Naive thymus-derived CD4-positive, alpha-beta T cell (primary cell): ENCODE measurements at places on chromosomes 12 and 14. TPM values are rescaled to one million over a fixed set of nuclear protein-coding genes. Genes with fewer than 3 reads are reported as not detected.
A peak's percentile ranks its signal among the peaks of the same experiment; 100 is the strongest.

DNA sequence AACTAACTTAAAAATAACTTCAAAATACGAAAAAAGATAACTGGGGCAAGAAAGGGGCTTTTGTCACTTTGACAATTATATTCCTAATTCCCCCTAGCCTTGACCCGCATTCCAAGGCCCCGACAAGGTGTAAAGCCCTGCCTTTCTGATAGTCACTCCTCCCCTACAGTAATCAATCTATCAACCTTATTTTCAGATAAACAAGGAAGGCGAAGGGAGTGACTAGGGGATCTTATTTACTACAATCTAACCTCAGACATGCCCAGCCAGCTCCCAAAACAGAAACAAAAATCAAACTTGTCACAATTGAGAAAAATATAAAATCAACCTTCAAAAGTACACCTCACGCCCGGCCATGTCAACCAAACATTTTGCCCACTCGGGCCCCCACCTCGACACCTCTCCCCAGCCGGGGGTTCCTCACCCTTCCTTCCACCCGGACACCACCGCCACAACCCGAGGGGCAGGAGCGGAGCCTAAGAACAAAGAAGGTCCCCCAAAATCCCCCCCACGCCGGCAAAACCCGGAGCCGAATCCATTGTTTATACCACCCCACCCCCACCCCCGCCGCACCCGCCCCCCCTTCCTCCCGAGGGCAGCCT lies 562 bp downstream of the ZFYVE1 start:
- no peak for DNase-seq
- no peaks in the 10 kb centered on the region for H3K27me3 ChIP-seq
- H3K4me3 ChIP-seq = peak overlapping the region; percentile 74
- no peaks in the 10 kb centered on the region for H3K36me3 ChIP-seq
- peak overlapping the region; percentile 74 for H3K27ac ChIP-seq
- peaks cover 14% of the 10 kb centered on the region for H3K4me1 ChIP-seq

DNA sequence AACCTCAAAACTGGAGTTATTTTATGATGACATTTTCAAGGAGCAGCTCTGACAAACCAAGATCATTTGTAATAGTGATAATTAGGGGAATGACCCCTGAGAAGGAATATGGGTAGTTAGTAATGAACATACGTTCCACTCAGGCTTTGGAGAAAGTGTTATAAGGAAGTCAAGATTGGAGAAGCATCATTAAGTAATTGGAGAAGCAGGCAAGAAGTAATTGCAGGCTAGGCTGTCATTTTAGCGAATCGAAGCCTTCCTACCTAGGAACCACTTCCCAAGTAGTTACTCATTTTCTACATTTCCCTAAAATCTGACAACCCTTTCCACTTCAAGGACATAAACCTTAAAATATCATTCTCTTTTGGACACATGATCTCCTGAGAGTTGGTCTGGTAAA lies 1.2 kb downstream of the EDDM3B start:
- no peaks in the 10 kb centered on the region for H3K4me1 ChIP-seq
- DNase-seq = no peak
- H3K4me3 ChIP-seq = no peak overlapping the region
- no peak overlapping the region for H3K27ac ChIP-seq
- no peaks in the 10 kb centered on the region for H3K36me3 ChIP-seq

DNA sequence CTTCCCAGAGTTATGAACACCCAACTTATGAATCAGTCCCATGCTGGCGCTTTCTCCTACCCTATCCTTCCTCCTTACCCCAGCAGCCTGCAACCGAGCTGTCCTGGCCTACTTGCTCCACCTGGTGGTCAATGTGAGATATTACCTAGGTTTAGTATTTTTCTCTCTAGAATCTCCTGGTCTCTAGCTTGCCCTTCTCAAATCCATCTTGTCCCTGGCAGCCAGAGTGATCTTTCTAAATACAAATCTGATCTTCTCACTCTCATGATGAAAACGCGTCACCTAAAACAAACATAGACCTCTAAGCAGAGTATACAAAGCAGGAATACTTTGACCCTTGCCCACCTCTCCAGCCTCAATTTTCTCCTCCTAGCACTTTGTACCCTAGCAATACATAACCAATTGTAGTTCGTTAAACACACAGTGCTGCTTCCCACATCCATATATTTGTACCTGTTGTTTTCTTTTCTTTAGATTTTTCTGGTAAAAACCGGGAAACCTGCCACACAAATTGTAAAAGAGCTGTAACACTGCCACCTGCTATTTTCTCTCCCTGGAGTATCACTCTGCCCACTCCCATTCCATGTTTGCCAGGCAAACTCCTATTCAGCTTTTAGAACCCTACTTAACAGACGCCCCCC lies 20.0 kb upstream of the TCP11L2 start:
- DNase-seq = peak; percentile 36
- H3K4me1 ChIP-seq = no peaks in the 10 kb centered on the region
- H3K27ac ChIP-seq = no peak overlapping the region
- no peaks in the 10 kb centered on the region for H3K36me3 ChIP-seq
- no peak overlapping the region for H3K4me3 ChIP-seq

DNA sequence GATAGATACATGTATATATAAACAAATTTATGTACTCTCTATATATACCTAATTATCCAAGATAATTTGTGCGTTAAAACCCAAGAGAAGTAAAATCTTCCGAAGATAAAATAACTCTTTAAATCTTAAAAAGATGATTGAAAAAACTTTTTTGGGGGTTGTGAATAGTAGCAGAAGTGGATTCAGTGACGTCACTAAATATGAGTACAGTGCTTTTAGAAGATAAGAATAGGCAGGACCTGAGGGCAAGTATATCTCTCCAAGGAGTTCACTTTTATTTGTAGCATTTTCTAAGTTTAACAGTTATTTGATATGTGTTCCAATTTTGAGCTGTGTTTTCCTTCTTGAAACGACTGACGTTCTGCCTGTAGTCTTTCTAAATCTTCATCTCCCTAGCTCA lies 319.8 kb downstream of the PPFIA2 start:
- no peak overlapping the region for H3K4me3 ChIP-seq
- no peaks in the 10 kb centered on the region for H3K36me3 ChIP-seq
- H3K4me1 ChIP-seq = no peaks in the 10 kb centered on the region
- no peaks in the 10 kb centered on the region for H3K27me3 ChIP-seq
- H3K27ac ChIP-seq = no peak overlapping the region

DNA sequence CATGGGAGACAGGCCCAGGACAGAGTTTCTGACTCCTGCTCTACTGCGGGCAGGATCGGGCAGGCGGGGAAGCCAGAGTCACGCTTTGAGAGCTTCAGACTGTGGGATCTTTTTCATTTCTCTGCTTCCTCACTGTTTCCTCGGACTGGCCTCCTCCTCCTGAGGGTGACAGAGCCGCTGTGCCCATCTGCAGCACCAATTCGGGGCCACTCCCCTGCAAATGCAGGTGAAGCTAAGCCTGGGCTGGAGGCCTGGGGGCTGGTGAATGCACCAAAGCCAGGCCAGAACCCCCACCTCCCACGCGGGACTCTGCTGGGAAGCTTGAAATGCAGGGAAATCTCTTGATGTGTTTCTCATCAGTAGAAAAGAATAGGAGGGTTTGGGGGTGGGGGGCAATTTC lies 77.5 kb downstream of the FOXN3 start:
- no peak for DNase-seq
- H3K27ac ChIP-seq = no peak overlapping the region
- no peaks in the 10 kb centered on the region for H3K27me3 ChIP-seq
- no peak overlapping the region for H3K4me3 ChIP-seq
- H3K36me3 ChIP-seq = no peaks in the 10 kb centered on the region

GRCh38 chr12:101539148-101539547 lies 55.6 kb upstream of the MYBPC1 start:
- DNase-seq = no peak
- H3K27me3 ChIP-seq = no peaks in the 10 kb centered on the region
- no peak overlapping the region for H3K4me3 ChIP-seq
- H3K36me3 ChIP-seq = no peaks in the 10 kb centered on the region
- no peaks in the 10 kb centered on the region for H3K4me1 ChIP-seq
- H3K27ac ChIP-seq = no peak overlapping the region

- no peaks in the 10 kb centered on the region for H3K36me3 ChIP-seq
- H3K4me3 ChIP-seq = no peak overlapping the region
- DNase-seq = no peak
- no peaks in the 10 kb centered on the region for H3K27me3 ChIP-seq
- no peak overlapping the region for H3K27ac ChIP-seq
Measured at GRCh38 chr12:93636708-93637107, 40.5 kb upstream of the CRADD start.

DNA sequence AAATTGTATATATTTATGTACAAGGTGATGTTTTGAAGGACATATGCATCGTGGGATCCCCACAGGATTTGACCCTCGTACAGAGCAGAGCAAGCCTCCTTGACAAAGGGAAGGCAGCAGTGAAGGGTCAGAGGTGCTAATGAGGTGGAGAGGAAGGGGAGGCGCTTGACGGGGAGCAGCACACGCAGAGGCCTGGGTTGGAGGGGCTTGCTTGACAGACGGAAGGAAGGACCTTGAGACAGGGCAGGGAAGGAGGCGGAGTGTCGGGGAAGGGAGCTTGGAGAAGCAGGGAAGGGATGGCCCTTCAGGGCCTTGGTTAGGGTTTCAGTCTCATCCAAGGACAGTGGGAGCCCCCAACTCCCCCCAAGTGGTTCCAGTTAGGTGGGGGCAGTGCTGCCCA lies 52.6 kb downstream of the ZNF664 start:
- no peaks in the 10 kb centered on the region for H3K27me3 ChIP-seq
- no peak overlapping the region for H3K4me3 ChIP-seq
- no peak for DNase-seq
- H3K36me3 ChIP-seq = no peaks in the 10 kb centered on the region
- no peak overlapping the region for H3K27ac ChIP-seq

GRCh38 chr12:546920-547845 lies 87.4 kb downstream of the B4GALNT3 start:
- H3K36me3 ChIP-seq = no peaks in the 10 kb centered on the region
- DNase-seq = peak; percentile 84
- H3K4me1 ChIP-seq = no peaks in the 10 kb centered on the region

DNA sequence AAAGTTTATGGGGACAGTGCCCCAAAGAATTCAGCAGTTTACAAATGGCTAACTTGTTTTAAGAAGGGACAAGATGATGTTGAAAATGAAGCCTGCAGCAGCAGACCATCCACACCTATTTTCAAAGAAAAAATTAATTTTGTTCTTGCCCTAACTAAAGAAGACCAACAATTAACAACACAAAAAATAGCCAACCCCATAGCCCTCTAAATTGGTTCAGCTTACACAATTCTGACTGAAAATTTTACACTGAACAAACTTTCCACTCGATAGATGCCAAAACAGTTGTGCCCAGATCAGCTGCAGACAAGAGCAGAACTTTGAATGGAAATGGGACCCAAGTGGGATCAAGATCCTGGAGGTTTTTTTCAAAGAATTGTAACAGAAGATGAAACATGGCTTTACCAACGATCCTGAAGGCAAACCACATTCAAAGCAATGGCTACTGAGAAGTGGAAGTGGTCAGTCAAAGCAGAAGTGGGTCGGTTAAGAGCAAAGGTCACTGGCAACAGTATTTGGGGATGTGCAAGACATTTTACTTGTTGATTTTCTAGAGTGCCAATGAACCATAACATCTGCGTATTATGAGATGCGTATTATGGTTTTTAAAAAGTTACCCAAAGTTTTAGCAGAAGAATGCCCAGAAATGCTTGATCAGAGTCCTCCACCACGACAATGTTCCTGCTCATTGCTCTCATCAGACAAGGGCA lies 30.0 kb downstream of the SLC39A9 start:
- H3K4me3 ChIP-seq = no peak overlapping the region
- H3K36me3 ChIP-seq = peaks cover 4% of the 10 kb centered on the region
- no peaks in the 10 kb centered on the region for H3K27me3 ChIP-seq
- no peak for DNase-seq
- H3K27ac ChIP-seq = no peak overlapping the region
- H3K4me1 ChIP-seq = no peaks in the 10 kb centered on the region

GRCh38 chr14:79665556-79665955 lies 545.7 kb downstream of the DIO2 start:
- H3K4me1 ChIP-seq = no peaks in the 10 kb centered on the region
- no peak overlapping the region for H3K4me3 ChIP-seq
- no peaks in the 10 kb centered on the region for H3K27me3 ChIP-seq
- H3K36me3 ChIP-seq = no peaks in the 10 kb centered on the region
- no peak overlapping the region for H3K27ac ChIP-seq

GRCh38 chr14:59334253-59334652 lies 130.9 kb downstream of the GPR135 start:
- no peak for DNase-seq
- no peak overlapping the region for H3K4me3 ChIP-seq
- H3K27ac ChIP-seq = no peak overlapping the region
- H3K27me3 ChIP-seq = no peaks in the 10 kb centered on the region
- no peaks in the 10 kb centered on the region for H3K4me1 ChIP-seq

GRCh38 chr12:54352891-54353874 lies 11.1 kb downstream of the GPR84 start:
- no peak overlapping the region for H3K4me3 ChIP-seq
- DNase-seq = no peak
- peaks cover 31% of the 10 kb centered on the region for H3K36me3 ChIP-seq
- peak overlapping the region; percentile 63 for H3K27ac ChIP-seq

HOXC10 gene
- not detected for polyA plus RNA-seq

NXPH4 gene
- not detected for polyA plus RNA-seq

TMCC3 gene
- not detected for polyA plus RNA-seq
